ENCODE measurements at places on chromosomes 16 and 17.

GRCh38 chr17:52106638-52107261 is 51.8 kb downstream of the CA10 start:
- peak; percentile 5 for DNase-seq

DNA sequence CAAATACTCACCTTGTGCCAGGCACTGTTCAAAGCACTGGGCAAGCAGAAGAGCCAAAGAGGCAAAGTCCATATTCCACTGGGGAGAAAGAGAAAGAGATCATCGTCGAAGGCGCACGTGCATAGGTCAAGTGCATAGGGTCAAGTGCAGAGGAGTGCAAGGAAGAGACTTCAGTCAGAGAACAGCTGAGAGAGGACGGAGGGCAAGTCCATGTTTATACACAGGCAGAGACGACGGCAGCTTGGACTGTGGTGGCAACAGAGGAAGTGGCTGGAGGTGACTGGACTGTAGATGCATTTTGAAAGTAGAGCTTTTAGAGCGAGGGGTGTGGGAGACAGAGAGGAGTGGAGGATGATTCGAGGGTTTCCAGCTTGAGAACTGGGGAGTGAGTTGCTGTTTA is 74.7 kb upstream of the SDK2 start:
- DNase-seq = no peak

DNA sequence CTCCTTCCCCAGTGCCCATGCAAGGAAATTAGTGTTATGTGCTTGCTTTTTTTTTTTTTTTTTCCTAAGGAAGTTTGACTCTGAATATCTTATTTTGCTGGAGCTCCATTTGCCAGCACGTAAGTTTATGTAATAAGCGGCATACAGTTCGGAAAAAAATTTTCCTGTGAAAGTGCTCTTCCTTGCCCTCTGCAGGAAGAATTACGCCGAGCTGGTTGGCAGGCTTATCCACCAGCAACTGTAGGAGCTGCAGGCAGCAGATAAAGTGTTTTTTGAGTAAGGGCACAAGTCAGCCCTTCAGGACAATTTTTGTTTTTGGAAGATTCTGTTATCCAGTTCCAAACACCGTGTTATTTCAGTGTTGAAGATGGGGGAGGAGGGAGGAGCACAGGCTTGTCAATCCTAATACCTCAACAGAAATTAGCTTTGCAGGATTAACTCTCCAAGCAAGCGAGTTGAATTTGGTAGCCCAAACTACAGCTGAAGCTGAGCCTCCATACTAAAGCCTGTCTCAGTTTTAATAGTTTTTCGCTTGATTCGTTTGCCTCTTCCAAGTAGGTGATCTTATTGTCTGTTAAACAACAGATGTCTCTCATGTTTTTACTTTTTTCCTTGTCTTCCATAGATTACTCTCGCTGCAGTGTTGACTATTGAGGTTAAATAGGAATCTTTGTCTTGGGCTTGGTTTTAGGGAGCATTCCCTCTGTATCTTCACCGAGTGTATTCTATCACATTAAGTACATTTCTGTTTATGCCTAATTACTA is 1.1 kb downstream of the SPECC1 start:
- no peak for DNase-seq

DNA sequence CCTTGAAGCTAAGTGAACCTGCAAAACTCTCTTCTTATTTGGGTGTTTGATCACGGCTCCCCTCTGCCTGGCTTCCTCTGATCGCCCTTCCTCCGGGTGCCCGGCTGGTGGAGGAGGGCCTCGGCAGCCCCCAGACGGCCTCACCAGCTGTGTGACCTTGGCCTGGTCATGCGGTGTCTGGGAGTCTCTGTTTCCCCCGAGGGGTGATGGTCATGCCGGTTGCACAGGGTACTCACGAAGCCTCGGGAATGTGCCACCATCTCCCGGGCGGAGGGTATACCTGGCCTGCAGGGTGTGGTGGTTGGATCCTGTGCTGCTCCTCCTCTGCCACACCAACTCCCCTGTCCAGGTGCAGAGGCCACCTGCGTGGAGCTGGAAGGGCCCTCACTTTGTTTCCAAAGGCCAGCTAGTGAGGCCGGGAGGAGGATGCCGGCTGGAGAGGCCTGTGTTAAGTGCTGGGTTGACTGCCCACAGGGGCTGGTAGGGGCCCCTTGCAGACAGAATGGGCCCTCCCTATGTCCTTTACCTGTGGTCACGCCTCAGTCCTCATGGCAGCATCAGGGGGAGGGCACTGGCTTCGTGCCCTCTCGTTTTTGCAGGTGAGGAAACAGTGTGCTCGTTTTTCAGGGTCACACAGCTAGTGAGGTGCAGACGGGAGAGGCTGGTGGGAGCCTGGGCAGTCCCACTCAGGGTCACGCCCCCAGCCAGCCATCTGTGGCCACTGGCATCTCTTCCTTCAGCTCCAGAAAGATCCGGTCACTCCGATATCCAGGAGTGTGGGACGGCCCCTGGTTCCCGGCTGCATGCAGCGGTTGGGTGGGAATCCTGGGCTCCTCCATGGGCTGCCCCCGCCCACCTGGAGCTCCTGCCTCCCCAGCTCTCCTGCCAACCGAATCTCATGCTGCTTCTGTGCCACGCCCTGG is 148.5 kb upstream of the GSE1 start:
- no peak for DNase-seq

GRCh38 chr17:48510761-48511604 is 19.8 kb downstream of the HOXB1 start:
- DNase-seq = no peak

DNA sequence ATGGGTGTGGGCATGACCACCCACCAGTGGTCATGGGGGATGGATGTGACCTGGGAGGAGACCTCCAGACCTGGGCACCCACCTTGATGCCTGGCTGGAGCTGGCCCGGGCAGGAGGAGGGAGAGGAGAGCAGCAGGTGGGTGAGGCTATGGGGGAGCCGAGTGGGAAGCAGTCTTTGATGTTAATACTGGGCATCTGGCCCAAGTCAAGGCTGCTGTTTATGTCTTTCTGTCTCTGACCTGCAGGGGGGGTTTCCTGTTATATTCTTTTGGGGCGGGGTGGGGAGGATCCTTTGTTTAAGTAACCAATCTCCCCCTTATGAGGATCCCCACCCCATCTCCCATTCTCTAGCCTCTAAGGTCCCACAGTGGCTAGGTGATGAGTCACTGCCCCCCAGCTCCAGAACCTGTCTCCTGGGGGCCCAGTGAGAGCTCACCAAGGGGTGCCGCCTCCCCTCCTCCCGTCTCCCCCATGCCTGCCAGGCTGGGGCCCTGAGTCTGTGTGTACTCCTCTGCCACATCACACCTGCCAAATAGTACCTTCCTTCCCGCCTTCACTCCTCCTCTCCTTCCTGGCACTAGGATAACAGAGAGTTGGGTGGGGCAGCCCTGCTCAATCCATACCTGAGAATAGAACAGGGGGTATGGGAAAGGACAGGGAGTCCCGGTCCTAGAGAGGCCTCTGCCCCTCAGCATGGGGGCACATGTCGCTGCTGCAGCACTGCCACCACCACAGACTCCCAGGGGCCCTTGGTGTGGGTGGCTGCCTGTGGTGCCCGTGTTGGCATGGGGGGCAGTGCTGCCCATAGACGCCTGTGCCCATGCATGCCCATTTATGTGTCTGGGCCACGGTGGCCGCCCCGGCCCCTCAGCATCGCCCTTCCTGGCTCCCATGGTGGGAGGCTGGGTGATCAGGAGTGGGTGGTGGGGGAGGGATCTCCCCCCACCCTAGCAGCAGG is 7.3 kb downstream of the THRA start:
- no peak for DNase-seq

GRCh38 chr17:15348021-15348420 is 6.6 kb upstream of the TEKT3 start:
- no peak for DNase-seq

DNA sequence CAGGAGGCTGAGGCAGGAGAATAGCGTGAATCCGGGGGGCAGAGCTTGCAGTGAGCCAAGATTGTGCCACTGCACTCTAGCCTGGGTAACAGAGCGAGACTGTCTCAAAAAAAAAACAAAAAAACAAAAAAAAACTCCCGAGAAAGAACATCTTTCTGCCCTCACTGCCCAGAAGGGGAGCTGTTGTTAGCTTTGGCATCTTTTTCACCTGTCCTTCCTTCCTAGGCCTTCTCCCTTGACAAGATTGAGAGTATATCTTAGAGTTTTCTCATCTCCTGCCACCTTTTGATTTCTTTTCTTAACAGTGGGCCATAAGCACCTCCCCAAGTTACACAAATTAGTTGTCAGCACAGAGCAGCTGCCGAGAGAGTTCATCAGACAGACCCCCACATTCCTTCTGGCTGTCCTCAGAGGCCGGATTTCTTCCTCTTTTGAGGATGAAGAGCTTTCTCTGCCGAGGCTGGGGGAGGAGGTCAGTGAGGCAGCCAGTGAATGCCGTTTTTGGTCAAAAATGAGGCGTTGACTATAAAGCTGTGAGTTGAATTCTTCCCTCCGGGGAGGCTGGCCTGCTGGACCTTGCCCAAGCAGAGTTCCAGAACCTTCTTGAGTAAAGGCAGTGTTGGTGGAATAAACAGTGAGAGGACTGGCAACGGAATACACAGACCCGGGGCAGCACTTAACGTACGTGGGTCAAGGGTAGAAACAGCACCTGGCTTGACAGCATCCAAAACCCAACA is 127.0 kb downstream of the ABCC6 start:
- DNase-seq = no peak

- DNase-seq = no peak
These were observed 46.6 kb upstream of the CORO6 start for GRCh38 chr17:29669266-29669665.

- no peak for DNase-seq
These were observed 18.6 kb downstream of the ZDHHC7 start for GRCh38 chr16:84992717-84993075.

- no peak for DNase-seq
These were observed at the start of gene ZPBP2 for GRCh38 chr17:39867880-39868553. ZPBP2 (plus strand) TSS chr17:39868202; CDS start chr17:39868355, 153 bp downstream.

- DNase-seq = no peak
These were observed 186.8 kb upstream of the IRX3 start for GRCh38 chr16:54473226-54473993.

GRCh38 chr17:38577244-38577643 is 28.5 kb downstream of the SRCIN1 start:
- DNase-seq = no peak

DNA sequence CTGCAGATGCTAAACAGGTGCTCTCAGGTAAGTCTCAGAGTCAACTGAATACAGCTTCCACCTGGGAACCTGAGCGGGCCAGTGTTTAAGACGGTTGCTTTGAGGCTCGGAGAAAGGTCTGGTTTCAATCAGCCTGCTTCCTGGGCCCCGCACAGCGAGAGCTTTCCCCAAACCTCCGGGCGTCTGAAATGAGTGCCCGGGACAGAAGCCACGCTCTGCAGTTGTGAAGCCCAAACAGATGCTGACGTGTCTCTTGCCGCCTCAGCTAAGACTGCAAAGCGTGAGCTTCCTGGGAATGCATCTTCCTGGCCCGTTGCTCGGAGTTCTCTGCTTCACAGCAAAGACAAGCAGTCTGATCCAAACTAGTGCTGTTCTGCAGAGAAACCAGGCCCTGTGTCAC is 36.7 kb downstream of the PLXDC1 start:
- DNase-seq = no peak

- DNase-seq = no peak
These were observed 33.8 kb upstream of the PHLPP2 start for GRCh38 chr16:71758293-71758760.

DNA sequence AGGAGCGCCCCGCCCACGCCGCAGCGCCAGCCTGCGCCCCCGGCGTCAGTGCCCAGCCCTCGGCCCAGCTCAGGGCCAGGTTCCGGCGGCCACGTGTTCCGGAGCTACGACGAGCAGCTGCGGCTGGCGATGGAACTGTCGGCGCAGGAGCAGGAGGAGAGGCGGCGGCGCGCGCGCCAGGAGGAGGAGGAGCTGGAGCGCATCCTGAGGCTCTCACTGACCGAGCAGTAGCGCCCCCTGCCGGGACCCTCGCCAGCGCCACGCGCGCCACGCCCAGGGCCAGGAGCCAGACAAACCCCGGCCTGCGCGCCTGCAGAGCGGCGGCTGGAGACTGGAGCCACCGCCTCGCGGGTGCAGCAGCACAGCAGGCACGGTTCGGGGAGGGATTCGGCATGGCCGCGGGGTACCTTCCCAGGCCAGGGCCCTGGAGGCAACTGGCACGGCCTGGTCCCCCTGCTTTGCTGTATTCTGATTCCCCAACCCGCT is 9.3 kb downstream of the CORO6 start:
- DNase-seq = peak; percentile 88

DNA sequence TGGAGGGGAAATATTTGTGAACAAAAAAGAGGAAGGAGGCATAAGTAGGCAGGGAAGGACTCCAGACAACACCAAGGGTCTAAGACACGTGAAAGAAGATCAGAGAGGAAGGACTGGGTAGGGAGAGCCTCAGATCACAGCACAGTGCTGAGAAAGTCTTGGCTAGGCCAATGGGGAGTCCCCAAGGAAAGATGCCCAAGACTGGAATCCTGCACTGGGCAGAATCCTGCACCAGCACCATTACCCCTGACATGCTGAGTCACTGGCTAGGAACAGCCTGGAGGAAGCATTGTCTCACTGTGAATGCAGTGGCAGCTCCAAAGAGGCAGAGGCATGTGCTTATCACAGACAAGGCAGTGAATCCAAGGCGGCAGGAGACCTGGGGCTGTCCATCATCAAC is 19.2 kb downstream of the CLEC19A start:
- no peak for DNase-seq

DNA sequence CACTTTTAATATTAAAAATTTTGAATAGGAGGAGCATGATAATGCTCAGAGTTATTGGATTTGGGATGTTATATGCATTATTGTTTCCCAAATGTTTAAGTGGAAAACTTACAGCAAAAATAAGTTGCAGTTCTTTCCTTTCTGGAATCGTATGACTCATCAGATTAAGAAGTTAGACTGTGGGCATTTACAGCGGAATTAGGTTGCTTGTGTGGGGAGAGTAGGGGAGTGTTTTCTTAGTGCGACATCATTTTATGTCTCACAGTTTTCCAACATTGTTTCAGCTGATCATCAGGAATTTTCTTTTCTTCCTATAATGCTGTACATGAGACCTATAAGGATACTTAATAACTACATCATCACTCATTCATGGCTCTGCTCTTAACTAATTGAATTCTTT is 1631.8 kb downstream of the CDH8 start:
- no peak for DNase-seq

- peak; percentile 49 for DNase-seq
These were observed 5.4 kb upstream of the ZNF213 start for GRCh38 chr16:3129137-3130131.

- DNase-seq = no peak
These were observed 811 bp upstream of the MAP2K3 start for GRCh38 chr17:21283482-21284318.

GRCh38 chr17:61384354-61384691 is 15.3 kb upstream of the TBX2 start:
- no peak for DNase-seq

- DNase-seq = no peak
These were observed 121.4 kb downstream of the SKAP1 start for GRCh38 chr17:48308581-48308980.

GRCh38 chr17:36992701-36993100 is 43.9 kb downstream of the AATF start:
- DNase-seq = no peak

GRCh38 chr17:60086818-60087591 is 8.3 kb upstream of the HEATR6 start:
- no peak for DNase-seq

DNA sequence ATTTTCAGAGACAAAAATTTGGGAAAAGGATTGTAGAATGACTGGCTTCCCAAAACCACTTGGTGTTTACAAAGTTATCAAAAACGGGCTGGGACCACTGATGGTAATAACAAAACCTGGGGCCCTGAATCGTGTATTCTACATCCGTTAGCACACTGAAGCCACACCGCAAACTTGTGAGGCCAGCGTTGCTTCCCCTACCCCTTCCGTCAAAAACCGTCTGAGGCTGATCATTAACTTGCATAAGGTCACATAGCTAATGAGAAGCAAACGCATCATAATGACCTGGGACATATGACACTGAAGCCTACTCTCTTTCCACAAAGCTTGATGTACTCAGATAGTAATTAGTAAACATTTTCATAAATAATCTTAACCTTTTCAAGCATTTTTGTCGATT is 704.3 kb downstream of the MAF start:
- no peak for DNase-seq
